ENCODE measurements at places on chromosomes 13 and 19.
A peak's percentile ranks its signal among the peaks of the same experiment; 100 is the strongest.

GRCh38 chr19:1874554-1875185 is 10.6 kb downstream of the ABHD17A start:
- no peak for DNase-seq

GRCh38 chr13:66663711-66664110 is 566.4 kb downstream of the PCDH9 start:
- no peak for DNase-seq

DNA sequence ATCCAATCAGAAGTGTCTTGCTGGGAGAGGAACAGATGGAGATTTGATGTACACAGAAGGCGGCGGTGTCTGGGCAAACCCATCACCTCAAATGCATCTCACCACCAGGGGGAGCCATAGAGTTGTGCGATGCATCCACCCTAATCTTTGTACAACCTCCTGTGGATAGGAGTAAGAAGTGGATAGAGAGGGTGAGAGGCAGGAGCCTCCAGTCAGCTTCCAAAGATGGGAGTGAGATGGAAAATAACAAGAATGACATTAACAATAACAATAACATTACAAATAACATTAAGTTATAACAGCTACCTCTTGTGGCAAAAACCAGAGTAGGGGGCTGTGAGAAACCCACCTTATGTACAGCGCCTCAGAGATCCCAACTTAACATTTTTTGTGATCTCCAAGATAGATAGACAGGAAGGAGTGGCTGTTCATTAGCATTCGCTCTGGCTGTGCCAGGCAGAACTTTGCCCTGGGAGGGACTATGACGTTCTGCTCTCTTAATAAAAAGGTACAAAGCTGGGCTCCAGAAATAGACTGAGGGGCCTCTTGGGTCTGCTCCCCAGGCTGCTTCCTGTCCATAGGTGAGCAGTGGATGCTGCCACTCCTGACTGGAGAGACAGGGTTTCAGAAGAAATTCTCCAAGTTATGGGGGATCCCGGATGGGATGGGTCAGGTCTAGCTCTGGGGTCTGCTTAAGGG is 5.2 kb upstream of the CEACAM18 start:
- peak; percentile 57 for DNase-seq

DNA sequence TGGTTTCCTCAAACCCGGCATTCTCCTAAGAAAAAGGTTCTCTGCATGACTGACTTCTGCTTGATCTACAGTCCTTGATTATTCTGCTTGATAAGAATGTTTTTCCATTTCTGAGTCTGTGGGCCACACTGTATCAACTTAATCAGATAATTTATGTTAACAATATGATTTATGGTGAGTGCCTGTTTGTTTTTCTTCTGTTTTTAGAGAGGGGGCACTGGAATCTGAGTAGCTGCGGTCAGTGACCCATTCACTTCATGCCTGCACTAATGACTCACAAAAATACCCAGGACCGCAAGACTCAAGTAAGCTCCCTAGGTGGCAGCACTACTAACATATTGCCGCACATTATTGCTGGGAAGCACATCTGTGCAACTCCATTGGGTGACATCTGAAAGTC is 542.3 kb upstream of the ATXN8OS start:
- DNase-seq: no peak

GRCh38 chr19:30419568-30420180 is 47.5 kb downstream of the ZNF536 start:
- DNase-seq: no peak

DNA sequence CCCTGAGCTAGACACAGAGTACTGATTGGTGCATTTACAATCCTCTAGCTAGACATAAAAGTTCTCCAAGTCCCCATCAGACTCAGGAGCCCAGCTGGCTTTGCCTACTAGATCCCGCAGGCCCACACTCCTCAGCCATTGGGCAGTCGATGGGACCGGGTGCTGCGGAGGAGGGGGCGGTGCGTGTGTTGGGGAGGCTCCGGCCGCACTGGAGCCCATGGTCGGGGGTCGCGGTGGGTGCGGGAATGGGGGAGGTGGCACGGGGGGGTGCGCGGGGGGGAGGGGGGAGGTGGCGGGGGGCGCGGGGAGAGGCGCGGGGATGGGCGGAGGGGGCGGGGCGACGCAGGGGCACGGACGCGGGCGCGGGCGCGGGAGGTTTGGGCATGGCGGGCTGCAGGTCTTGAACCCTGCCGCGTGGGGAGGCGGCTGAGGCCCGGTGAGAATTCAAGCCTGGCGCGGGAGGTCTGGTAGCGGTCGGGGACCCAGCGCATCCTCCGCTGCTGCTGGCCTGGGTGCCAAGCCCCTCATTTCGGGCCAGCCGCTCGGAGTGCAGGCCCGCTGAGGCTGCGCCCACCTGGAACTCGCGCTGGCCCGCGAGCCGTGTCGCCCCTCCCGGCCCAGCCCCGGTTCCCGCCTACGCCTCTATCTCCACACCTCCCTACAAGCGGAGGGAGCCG is 674.1 kb downstream of the SLITRK5 start:
- DNase-seq: no peak

DNA sequence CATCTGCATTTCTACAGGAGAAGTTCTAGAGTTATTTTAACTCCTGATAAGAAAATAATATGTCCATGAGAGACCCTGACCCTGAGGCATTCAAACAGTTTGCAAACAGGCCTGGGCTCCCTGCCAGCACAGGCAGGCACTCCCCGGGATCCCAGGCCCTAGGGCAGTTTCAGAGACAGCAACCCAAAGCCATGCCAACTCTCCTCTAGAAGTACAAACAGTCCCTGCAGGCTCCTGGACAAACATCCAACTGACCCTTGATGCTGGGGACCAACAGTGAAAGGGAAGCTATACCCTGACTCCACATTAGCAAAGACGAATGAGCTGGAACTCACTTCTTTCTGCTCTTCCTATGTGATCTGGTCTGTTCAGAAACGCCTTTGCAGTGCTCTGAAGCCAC is 44.8 kb downstream of the CCDC70 start:
- DNase-seq: no peak

GRCh38 chr13:113216254-113217048 is 7.0 kb downstream of the CUL4A start:
- DNase-seq: no peak

DNA sequence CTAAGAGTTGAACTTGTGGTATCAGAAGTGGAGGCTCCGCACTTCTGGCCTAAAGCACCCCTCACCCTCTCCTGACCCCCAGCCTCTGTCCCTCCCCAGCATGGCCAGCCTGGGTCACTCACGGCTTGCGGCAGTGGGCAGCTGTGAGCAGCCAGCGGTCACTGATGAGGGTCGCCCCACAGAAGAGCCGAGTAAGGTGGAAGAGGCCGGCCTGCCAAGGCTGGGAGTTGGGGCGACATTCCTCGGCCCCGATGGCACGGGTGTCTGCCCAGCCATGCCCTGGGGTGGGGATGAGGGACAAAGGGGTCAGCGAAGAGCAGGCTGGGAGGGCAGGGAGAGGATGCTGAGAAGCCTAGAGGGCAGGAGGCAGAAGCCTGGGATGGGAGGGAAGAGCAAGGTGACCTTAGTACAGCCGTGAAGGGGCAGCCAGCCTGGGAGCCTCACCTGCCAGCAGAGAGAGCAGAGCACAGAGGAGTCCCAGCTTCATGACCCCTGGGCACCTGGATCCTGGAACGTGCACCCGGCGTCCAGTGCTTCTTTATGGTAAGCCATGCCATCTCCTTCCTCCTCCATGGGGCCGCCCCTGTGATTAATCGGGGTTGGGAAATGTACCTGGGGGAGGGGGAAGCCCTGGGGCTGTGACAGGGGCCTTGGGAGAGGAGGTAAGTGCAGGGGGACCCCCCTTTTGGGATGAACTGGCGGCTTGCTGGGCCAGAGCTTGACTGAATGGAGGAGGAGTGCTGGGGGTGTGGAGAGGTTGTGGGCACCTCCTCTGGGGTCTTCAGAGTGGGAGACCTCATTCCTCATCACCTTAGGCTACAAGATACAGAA is 7.9 kb upstream of the KLK8 start:
- no peak for DNase-seq

DNA sequence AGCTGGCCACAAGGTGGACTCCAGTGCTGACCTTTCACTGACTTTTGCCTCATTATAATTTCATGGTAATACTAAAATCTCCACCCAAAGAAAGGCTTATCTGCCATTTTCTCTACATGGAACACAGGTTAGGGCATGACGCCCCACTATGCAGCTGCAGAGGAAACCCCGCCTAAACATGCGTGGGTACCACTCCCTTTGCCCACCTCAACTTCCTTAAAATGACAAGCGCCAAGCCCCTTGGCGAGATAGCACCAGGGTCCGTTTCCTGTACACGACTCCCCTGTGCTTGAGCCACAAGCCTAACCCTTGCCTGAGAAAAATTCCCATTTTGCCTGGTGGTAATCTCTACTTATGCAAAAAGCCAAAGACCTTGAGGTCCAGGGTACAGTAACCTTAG is 36.0 kb upstream of the PABPC3 start:
- no peak for DNase-seq

DNA sequence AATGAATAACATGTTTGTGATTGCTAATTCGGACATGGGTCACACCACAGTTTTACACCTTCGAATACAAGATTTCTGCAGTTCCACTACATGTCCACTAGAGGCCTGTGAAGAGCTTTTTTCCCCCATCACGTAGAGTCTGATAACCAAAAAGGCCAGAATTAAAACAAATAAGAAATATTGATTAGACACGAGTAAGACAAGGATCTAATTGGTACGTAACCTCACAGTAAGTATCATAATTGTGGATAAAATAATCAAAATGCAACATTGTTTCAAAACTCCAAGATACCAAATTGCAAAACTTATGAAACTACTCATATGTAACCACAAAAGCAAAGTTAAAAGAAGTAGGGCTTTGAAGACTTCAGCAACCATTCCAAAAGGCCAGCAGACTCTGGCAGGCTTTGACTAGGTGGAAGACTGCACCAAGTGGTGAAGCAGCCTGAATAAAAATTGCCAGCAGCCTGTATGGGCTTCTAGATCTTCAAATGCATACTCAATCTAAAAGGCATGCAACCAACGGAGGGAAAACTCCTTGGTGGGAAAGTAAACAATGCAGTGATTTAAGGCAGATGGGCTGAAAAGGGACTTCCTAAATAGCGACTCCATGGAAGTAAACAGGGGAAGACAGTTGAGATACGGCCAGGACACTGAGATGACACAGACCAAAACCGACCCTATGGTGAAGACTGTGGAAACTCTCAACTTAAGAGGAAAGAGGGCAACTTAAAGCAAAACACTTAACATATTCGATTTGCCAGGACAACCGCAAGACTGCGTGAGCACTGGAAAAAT is 56.7 kb downstream of the STARD13 start:
- DNase-seq: peak; percentile 40

DNA sequence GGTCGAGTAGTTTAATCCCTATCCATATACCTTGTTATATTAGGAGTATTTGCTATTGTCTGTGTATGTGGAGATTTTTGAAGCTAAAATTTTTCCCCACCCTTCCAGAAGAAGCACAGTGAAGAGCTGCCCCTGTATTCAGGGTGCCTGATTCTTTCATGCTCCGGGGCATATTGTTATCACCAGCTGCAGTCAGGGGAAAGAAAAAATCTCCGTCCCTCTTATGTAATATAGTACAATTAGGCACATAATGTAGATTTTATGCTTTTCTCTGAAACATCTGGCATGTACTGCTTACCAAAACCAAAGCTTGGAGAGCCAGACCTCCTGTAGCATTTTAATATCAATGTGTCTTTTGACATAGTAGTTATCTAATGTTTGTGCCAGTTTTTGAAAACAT is 214.9 kb upstream of the EDNRB start:
- DNase-seq: no peak

GRCh38 chr13:97367016-97367822 is 66.8 kb upstream of the RAP2A start:
- DNase-seq: no peak

GRCh38 chr13:49776871-49777270 is 15.6 kb downstream of the KPNA3 start:
- DNase-seq: no peak

- no peak for DNase-seq
Observed at GRCh38 chr13:76014406-76015318, 378.5 kb downstream of the LMO7 start.

- no peak for DNase-seq
Observed at GRCh38 chr19:46892252-46893179, 31.7 kb downstream of the ARHGAP35 start.

- DNase-seq: no peak
Observed at GRCh38 chr19:17775991-17776803, 18.7 kb upstream of the B3GNT3 start.

- no peak for DNase-seq
Observed at GRCh38 chr19:40858109-40858508, 7.9 kb upstream of the CYP2A6 start.

- no peak for DNase-seq
Observed at GRCh38 chr13:46668302-46668720, 115.3 kb downstream of the LRCH1 start.

Data from NCI-H524 (cell line).